ENCODE measurements at places on chromosomes 12 and 14. TPM values are rescaled to one million over a fixed set of nuclear protein-coding genes. Genes with fewer than 3 reads are reported as not detected.

GRCh38 chr12:132385923-132386751, 56.7 kb upstream of the GALNT9 start:
- no peak for DNase-seq

DNA sequence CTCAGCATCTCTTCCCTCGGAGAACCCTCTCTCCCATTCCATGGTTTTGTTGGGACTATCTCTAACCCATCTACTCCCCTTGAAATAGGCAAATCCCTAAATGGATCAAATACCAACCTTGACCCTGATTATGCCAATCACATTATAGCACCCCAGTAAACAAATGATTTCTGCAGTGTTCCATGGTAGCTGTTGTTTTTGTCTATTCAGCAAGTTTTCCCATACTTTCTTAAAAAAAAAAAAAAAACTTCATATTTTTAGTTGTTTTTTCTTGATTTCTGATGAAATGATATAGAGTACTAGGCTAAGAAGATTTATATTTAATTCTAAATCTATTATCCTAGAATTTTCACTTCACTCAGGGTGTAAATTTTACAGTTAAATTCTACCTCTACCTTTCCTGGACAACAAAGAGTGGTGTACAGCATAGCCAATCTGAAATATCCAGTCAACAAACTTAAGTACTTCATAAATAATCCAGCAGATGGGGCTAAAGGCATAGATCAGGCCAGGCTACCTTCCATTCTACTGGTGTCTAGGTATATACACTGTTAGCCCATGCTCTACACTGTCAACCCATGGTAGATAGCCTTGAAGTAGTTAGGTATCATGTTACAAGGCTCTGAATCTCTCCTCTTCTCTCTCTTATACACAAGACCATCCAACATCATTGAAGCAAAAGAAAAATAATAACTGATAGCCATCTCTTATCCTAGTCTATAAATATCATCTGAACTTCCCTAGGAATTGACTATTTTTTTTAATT, 82.2 kb downstream of the PLEKHG7 start:
- peak; percentile 88 for DNase-seq

GRCh38 chr12:13099066-13099843, 4.2 kb downstream of the GSG1 start:
- no peak for DNase-seq

- DNase-seq, result no peak
Observed at GRCh38 chr14:95468448-95469133, 47.9 kb downstream of the SYNE3 start.

DNA sequence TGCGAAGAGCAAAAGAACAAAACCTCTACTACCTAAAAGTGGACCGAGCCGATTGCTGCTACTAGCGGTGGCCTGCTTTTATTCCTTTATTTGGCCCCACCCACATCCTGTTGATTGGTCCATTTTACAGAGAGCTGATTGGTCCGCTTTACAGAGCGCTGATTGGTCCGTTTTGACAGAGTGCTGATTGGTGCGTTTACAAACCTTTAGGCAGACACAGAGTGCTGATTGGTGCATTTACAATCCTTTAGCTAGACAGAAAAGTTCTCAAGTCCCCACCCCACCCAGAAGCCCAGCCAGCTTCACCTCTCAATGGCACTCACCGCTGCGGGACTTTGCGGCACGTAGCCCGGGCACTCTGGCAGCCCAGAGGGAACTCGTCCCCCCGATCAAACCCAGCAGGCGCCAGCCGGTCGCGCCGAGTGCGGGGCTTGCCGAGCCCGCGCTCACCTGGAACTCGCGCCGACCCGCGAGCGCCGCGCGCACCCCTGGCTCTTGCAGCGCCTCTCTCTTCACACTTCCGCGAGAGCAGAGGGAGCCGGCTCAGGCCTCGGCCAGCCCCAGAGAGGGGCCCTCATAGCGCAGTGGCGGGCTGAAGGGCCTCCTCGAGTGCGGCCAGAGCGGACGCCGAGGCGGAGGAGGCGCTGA, 8.7 kb upstream of the FGD4 start:
- DNase-seq, result no peak

DNA sequence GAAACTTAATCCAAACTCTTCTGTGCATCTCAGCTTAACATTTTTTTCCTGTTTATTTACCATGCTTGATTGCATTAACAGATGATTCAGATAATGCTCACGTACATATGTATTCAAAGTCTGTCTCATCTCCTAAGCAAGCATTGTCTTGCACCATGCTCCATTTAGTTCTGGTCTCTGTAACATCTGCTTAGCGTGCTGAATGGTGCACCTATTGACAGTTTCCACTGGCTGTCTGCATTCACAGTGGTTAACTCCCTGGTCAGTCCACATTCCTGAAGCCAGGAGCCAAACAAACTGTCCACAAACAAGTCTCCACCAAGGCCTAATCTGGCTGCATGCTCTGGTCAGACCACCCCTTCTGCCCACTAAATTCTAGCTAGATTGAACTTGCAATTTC, 83.9 kb downstream of the KNTC1 start:
- no peak for DNase-seq

GRCh38 chr12:131896811-131897270, 2.4 kb downstream of the ULK1 start:
- DNase-seq, result no peak

The BCL2L14 gene
- not detected for total RNA-seq

The UNC119B gene
- 50.4 TPM for total RNA-seq

The KCNH3 gene
- total RNA-seq, result 4.5 TPM

Measured in A673 (cell line).